ENCODE measurements at places on chromosomes 5 and 9.

DNA sequence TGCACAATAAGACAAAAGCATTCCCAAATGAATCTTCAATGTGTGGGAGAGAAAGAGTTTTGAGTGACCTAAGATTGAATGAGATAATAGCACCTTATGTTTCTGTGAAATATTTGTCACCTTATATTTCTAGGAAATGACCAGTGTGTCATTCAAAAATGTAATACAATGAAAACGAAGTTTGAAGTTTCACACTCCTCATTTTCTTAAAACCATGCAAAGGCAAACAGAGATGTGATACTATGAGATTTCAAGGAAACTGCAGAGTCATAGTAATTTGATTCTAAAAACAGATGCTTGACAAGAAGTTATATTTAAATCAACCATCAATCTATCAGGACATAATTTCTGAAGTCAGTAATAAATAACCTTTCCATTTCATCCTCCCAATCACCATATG, 13.6 kb upstream of the ABCA1 start:
- no peak for DNase-seq

- DNase-seq, result no peak
These were observed 376.8 kb downstream of the PIK3R1 start for GRCh38 chr5:68592351-68592750.

GRCh38 chr9:117783828-117784227, 79.6 kb downstream of the TLR4 start:
- no peak for DNase-seq

DNA sequence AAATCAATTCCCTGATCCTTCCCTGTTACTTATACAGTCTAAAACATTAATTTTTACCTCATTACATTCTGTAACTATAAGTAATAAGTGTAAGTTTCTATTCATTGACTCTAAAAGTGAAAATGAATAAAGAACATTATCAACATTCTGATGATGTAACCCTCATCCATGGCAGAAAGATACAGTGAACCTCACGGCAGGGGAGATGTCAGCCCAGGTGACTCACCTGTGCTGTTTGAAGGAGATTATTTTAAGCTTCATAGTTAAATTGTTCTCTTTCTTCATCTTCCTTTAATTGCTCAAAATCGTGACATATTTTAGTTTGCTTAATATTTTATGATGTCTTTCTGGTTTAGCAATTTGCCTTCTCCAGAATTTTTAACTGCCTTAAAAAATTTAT, 268.1 kb downstream of the FSTL4 start:
- DNase-seq, result no peak

DNA sequence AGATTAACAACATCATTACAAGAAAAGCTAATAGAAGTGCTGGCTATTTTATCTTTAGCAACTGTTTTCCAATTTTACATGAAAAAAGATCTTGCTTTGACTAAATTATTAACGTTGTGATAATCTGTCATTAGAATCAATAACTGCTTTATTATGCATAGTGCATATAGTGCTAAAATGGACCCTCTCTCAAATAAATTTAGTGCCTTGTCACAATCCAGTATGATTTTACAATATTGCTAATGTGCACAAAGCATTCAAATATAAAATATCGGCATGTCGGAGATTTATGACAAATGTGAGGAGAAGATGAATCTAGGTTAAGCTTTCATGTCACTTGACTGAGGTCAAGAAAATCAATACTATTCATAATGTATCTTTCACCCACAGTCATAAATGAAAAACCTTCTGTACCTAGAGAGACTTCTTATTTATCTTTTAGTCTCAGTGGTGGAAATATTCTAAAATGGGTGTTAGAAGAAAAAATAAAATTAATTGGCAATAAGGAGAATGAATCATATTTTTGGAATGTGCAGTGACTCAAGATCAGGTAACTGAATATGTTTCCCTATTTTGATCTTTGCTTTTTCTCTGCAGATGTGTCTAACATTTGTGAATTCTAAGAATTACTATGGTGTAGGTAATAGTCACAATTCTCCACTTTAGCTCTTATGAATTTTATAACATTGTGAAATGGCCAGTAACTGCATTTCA, 672.9 kb upstream of the GRAMD2B start:
- DNase-seq, result no peak

DNA sequence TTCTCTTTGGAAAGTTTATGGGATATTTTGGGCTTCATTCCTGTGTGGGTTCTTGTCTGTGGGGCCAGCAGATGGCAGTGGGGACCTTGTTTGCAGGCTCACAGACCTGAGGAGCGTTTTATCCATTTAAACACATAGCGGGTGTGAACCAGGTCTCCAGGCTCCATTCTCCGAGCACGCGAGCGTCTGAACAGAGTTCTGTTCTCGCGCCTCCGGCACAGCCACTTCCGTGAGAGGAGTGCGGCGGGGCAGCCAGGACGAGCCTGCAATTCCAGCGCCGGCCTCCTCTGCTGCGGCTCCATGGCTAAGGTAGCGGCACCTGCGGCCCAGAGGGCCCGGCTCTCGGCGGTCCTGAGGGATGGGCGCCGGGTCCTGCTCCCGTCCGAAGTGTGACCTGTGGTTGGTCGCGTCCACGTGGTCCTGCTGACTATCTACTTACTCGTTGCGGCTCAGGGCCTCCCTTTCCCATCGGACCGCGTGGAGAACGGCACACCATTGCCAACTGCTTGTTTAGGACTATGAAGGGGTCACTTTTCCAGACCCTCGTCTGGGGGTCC, 7.3 kb downstream of the NRARP start:
- no peak for DNase-seq

GRCh38 chr5:77669677-77670076, 31.2 kb upstream of the OTP start:
- DNase-seq, result no peak

GRCh38 chr5:138336952-138337684, 948 bp upstream of the FAM53C start:
- DNase-seq, result no peak

GRCh38 chr5:176424181-176424580, 7.8 kb upstream of the CLTB start:
- no peak for DNase-seq

- DNase-seq, result no peak
These were observed 39.1 kb downstream of the SH3RF2 start for GRCh38 chr5:145975361-145976066.

DNA sequence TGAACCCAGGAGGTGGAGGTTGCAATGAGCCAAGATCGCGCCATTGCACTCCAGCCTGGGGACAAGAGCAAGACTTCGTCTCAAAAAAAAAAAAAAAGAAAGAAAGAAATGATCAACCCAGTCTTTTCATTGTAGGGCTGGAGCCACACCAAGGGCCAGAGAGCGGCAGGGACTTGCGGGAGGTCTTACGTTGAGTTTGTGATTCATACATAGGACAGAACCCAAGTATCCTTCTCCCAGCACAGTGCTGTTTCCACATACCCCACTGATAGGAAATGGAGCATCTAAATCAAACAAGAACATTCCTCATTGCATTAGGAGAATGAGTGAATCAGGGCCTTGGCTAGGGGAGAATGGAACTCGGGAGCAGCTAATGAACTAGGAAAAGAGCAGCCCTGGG, 3.5 kb upstream of the TNIP1 start:
- DNase-seq, result no peak

- no peak for DNase-seq
These were observed 29.4 kb downstream of the DYNC2I2 start for GRCh38 chr9:128627127-128627715.

- DNase-seq, result no peak
These were observed 30.3 kb downstream of the SURF6 start for GRCh38 chr9:133305731-133306130.

- DNase-seq, result no peak
These were observed 102.5 kb downstream of the OTULIN start for GRCh38 chr5:14767053-14767452.

DNA sequence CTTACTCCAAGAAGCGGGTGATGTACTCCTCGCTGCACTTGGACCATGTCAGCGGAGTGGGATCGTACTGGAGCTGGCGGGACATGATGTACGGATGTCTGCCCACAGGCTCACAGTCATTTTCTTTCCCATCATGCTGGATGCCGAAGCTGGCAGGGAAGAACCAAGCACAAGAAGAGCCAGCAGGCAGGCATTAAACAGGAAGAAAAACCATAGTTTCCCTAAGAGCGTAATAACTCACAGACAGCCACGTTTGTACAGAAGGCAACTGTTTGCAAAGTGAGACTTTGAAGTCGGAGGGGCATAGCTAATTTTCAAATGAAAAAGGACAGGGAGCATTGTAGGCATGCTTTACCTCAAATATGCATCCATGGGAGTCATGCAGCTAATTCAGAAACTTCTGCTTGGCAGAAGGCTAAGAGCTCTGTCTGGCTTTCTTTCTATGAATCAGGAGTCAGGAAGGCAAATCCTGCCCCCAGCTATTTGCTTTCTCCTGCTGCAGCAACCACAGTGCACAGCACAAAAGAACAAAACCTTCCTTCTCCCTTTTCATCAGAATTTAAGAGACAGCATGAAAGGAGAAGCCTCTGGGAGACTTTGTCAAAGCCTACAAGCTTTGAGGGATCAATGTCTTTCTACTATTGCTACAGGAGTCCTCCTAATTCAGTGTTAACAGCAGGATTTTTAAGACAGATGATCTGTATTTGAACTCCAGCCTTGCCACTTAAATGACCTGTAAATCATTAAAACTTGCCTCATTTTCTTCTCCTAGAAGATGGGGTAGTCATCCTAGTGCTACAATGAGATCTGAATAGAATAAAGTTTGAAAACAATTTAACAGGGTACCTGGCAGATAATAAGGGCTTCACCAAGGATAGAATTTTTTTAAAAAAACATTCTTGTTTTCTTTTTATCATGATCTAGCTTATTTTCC, 209.1 kb downstream of the TARS1 start:
- no peak for DNase-seq

DNA sequence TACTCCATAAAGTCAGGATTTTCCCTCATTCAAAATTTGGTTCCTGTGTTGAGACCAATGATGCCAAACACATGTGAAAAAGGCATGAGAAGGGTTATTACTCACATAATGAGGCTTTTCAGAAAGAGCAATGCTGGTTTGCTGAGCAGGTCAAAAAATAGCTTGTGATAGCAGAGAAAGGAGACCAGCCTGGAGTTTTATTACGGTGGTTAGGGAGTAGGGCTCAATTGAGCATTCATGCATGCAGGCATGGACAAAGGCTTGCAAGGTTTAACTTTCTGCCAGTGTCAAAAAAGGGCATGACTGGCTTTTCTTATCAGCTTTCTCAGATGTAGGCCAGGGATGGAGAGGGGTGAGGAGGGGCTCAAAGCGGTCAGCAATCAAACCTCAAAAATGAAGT, 628.3 kb downstream of the DNAH5 start:
- no peak for DNase-seq

DNA sequence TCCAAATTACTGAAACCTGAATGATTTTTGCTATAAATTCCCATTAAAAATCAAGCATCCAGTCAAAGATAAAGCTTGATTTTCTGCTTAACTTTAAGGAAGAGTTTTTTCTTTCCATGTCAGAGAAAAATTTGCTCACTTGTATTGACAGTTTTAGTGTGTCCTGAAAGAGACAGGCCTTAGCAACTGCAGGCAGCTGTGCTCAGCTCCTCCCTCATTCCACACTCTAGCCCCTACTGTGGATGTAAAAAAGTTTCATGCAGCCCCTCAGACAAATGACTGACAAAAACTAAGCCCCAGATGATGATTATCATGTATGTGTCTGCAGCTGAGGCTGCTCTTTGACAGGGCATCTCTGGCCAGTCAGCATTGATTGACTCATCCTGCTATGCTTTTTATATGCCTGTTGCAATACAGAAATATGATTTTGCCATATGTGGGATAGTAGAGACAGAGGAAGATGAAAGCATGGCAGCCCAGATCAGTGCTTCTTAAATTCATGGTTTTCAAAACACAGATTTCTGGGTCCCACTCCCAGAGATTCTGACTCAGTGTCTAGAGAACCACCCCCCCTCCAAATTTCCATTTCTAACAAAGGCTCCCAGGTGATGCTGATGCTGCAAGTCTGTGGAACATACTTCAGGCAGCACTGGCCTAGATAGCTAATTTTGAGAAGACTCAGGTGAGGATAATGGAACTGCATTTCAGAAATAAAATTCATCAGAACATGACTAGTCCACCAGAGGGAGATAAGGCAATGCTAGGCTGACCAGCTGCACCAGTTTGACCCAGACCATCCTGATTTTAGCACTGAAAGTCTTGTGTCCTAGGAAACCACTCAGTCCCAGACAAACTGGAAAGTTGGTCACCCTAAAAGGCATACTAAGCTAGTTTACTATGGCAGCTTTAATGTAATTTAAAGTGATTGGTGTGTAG, 298.7 kb upstream of the KCNN2 start:
- DNase-seq, result no peak

DNA sequence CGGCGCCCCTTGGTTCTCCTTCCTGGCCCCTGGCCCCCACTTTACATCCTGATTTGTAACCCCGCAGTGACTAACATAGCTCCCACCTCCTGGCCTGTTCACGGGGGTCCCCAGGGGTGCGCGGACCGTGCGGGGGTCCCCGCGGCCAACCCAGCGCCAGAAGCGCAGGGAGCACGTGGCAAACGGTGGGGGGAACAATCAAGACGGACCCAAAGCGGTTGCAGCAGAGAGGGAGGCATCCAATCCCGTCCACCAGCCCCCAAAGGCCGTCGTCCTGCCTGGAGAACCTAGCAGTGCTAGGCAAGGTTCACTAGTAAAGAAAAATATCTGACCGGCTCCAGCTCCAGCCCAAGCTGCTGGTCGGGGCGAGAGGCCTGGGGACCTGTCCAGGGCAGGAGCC, 201.5 kb downstream of the AUH start:
- DNase-seq, result no peak

DNA sequence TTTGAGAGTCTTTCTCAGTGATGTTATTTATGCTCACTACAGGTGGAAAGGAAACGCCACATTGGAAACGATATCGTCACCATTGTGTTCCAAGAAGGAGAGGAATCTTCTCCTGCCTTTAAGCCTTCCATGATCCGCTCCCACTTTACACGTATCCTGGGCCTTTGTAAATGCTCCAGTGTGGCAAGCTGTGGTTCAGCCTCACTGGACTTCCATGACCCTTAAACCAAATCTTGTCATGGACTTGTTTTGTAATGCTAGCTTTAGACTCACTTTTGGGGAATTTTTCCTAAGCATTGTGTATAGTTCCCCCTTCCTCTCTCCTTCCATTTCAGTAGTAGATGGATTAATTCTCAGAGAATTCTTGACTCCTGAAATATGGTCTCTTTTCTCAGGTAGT, 60.9 kb upstream of the SLC2A8 start:
- DNase-seq, result no peak

DNA sequence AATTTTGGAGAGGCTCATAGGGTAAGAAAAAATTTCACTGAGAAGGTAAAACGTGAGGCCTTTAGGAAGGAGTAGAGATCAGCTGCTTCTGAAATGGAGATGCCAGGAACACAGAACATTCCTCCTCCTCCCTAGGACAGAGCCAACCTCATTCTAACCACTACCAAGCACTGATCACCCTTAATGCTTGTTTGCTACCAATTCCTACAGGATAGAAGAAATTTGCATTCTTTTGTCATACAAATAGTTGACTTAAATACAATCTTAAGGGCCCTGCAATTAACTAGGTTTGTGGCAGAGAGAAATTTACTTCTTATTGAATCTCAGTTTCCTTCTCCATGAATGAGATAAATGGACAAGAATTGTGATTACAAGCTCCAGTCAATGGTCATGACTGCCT, 780.2 kb upstream of the WWC1 start:
- no peak for DNase-seq

GRCh38 chr9:115913696-115914095, 239.9 kb upstream of the PAPPA start:
- no peak for DNase-seq

- no peak for DNase-seq
These were observed 54.6 kb upstream of the SYNPO start for GRCh38 chr5:150585781-150586341.

Measured in SK-N-MC (cell line).